ENCODE measurements at places on chromosomes 16 and 17. TPM values are rescaled to one million over a fixed set of nuclear protein-coding genes. Genes with fewer than 3 reads are reported as not detected.

The CBX2 gene
- 24.5 TPM for total RNA-seq

The MYH1 gene
- not detected for total RNA-seq

The SEPTIN12 gene
- not detected for total RNA-seq

The TMIGD1 gene
- total RNA-seq: not detected

The GLIS2 gene
- 0.29 TPM for total RNA-seq

The TVP23B gene
- total RNA-seq: 69.2 TPM

The MYH3 gene
- 0.04 TPM for total RNA-seq

The TRIM47 gene
- 12.9 TPM for total RNA-seq

The ARHGAP44 gene
- 0.33 TPM for total RNA-seq

The ARL5C gene
- not detected for total RNA-seq

The CHST5 gene
- not detected for total RNA-seq

The AOC3 gene
- total RNA-seq: 0.04 TPM

DNA sequence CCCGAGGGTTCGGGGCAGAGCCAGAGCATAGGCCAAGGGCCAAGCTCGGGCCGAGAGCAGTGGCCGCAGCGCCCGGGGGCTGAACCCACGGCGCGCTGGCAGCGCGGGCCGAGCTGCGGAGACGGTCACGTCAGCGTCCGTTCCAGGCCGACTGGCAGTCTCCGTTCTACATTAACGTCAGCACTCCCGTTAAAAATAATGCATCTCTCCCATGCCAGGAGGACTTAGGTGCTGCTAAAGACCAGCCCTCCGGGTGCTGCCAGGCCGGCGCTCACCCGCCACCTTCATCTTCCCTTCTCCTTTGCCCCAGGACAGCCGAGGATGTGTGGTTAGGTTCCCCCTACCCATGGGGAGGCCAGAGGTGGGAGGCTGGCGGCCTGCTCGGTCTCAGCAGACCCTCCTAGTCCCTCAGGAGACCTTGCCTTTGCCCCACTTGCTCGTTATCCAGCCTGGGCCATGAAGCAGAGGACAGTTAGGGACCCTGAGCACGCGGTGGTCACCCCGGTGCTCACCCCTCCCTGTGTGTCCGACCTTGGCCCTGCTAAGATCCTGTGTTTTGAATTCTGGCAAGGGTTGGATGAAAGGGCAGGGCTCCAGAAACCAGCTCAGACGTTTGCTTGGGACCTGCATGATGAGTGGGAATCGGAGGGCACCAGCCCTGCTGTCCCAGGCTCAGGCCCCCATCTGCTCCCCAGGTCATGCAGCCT lies 572 bp downstream of the MPG start:
- DNase-seq: no peak

GRCh38 chr16:84818989-84819643 lies 669 bp upstream of the CRISPLD2 start:
- DNase-seq: no peak

DNA sequence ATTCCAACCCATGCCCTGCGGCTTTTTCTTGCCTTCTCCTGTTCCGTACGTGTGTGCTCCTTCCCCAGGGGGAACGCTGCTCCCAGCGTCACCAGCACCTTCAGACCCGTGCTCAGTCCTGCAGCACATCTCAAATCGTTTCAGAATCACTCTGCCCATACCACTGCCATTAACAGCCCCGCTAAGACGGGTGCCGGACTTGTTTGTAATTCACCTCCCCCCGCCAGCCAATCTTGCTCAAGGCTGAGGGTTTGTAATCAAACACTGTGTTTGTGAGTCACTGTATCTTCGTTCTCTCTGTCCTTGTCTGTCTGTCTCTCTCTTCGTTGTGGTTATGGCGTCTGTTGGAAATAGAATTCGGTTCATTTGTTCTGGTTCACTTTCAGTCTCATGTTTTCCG lies 17.3 kb downstream of the CARD14 start:
- no peak for DNase-seq

GRCh38 chr16:22373662-22374310 lies 633 bp downstream of the CDR2 start:
- no peak for DNase-seq

- no peak for DNase-seq
Observed at GRCh38 chr16:57407521-57408353, 3.2 kb downstream of the CCL17 start.

DNA sequence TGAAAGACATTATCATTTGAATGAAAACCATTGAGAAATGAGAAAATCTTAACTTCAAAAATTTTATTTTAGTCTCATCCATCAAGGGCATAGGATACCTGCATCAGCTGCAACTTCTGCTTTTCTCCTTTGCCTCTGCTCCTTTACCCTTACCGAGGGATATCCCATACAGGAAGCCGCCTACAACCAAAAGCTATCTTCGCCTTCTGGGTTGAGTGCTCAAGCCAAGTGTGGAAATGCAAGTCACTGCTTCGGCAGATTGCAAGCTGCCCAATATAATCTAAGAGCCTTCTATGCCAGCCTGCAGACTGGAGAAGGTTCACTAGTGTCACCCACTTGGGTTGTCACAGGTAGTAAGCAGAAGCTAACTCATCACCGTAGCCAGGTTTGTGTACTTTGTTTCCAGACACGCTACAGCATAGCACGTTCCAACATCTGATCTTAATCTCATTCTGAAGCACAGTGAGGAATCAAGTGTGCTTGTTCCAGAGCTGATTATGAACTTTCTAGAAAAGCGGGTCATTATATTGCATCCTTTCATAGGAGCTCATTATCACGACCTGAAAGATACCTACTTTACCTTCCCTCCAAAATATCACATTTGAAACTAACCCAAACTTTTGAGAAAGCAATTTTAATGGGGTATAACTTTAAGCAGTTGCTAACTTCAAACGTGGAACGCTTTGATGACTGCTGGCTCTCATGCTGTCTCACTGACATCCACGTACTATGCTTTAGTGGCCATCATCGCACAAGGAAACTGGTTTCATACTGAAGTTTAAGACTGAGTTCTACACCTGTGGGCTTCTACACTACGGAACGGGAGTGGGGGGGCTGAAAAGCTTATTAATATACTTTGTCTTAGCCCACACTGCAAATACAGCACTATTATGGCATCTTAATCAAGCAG lies 8.0 kb upstream of the UNK start:
- peak; percentile 51 for DNase-seq

- no peak for DNase-seq
Observed at GRCh38 chr16:7344830-7345780, 12.5 kb downstream of the RBFOX1 start.

- DNase-seq: no peak
Observed at GRCh38 chr17:73349138-73349537, 37.3 kb upstream of the CDC42EP4 start.

GRCh38 chr17:49359990-49360795 lies 1.9 kb downstream of the ZNF652 start:
- no peak for DNase-seq

GRCh38 chr16:57303021-57303909 lies 18.8 kb upstream of the PLLP start:
- no peak for DNase-seq

DNA sequence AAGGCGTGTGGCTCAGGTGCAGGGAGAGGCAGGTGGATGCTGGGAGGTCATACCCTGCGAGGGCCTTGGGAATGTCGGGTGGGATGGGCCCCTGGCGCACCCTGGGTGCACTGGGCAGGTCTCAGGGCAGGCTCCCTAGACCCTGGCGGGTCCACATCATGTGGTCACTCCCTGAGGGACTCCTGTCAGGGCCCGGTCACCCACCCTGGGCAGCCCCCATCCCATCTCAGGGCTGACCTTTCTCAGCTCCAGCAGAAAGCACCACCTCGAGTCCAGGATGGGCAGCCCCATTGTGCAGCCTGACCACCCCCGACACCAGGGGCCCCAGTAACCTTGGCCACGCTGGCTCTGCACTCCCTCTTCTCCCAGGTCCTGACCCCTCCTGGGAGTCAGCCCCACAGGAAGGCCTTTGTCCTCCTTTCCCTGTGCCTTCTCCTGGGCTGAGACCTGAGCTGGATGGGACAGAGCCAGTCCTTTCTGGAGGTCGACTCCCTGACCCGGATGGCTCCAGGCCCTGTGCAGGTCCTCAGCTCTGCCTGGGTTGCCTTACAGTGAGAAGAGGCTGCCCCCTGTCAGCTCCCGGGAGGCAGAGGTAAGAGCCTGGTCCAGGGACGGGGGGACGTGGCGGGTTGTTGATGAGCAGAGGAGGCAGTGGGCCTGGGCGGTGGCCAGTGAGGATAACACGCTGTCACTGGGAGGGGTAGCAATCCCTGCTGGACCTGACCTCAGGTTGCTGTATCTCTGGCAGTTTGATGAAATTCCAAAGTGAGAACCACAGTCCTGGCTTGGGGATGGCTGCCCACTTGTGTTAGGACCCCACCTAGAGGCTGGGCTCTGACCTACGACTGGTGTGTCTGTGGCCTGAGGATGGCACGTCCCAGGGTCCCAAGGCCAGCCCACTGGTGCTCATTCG lies 77.9 kb downstream of the GOSR1 start:
- no peak for DNase-seq

GRCh38 chr17:7544911-7545310 lies 3.9 kb upstream of the TNFSF12 start:
- DNase-seq: no peak

DNA sequence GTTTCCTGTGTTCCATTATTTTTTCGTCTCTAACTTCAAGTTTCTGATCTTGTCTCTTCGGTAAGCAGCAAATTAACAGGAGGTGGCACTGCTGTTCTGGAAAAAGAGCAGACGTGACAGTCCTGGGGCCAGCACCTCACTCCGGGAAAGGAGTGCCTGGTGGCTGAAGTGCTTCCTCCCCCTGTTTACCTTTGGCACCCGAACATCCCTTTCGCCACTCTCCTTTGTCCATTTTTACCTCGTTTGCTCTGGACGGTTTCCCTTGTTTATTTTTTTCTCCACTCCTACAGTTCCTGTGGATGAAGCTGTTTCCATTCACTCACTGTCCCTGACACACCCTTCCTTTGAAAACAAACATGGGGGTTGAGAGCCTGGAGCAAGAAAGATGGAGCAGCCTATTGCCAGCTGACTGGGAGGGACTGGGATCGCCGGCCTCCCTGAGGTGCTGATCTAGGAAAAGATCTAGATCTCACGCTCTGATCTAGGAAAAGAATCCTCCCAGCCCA lies 12.6 kb downstream of the SAP30BP start:
- DNase-seq: peak; percentile 66

GRCh38 chr17:51860954-51861561 lies 297.5 kb downstream of the CA10 start:
- DNase-seq: no peak

DNA sequence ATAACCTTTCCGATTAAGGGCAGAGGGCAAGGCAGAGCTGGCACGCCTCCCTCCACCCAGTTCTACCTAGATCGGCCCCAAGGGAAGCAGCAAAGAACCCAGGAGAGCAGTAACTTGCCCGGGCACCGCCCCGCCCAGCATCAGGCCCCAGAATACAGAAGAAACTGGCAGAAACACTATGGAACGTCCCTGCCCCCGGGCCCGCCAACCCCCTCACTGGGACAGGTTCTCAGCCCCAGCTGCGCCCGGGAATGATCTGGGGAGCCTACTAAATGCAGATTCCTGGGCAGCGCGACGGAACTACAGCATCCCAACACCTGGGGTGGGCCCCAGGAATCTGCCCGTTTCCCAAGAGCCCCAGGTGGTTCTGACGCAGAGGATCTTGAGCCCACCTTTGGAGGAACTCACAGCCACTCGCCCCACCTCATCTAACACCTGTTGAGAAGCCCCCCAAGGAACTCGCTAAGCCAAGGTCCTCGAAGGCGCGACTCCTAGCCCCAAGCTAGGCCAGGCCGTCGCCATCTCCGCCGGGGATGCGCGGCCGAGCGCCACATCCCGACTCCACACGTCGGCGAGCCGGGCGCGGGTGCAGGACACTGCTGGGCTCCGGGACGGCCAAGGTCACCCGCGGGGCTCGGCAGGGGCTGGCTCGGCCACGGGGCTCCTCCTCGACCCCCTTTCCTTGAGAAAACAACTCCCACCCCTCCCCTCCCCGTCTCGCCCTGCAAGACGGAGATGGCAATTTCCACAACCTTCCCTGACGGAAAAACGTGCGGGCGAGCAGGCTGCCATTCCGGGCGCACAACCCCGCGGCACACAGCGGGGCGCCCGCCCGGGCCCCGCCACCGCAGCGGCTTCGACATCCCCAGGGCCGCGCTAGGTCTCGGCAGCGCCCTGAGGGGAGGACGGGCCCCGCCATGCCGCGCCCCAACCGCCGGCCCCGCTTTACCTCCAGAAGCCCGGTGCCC lies 913 bp downstream of the CDIP1 start:
- DNase-seq: no peak

DNA sequence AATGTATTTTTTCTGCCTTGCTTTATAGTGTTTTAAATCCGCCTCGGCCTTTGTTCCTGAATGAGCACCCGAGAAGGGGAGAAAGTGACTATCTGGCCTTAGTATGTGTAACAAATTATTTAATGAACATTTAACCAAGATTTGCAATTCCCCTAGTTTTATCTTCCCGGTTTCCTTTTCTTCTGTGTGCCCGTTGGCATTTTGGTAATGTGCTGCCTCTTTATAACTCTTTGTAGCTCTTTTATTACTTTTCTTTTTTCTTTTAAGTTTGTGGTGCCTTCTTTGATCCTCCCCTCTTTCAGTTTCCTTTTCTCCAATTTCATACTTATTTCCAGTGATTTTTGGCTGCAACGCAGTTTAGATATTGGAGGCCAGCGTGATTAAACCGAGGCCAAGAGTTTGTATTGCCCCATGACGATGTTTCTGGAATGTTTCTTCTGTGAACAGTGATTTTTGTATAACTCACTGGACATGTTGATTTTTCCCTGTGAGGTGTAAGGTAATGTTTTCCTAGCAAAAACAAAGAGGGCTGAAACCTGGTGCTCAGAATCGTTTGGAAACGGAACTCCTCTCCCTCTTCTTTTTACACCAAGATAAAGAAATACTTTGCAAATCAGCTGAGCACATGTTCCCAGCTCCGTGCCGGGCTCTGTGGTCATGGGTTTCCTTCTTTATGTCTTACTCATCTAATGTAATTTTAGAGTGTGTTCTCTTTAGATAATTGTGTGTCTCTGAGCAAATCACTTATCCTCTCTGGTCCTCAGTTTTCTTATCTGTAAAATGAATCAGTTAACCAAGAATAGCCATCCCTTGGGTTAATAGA lies 344.3 kb downstream of the WWOX start:
- no peak for DNase-seq

DNA sequence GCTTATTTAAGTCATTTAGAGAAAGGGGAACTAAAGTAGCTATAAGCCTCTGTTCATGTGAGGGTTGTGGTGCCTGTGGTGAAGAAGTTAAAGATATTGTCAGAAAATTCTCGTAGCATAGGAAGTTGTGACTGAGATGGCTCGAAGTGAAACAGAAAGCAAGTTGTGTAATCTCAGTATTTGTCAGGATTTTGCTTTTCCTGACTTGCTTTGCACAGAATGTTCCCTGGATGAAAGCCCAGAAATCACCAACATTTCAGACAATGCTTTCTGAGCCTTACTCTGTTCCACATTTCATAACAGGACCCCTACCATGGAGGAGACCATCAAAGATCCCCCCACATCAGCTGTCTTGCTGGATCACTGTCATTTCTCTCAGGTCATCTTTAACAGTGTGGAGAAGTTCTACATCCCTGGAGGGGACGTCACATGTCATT lies 10.6 kb downstream of the CALCOCO2 start:
- DNase-seq: peak; percentile 65
